SK-N-SH treated with all-trans-retinoic acid at 6 μM for 48 hours (cell line): ENCODE measurements at places on chromosomes 12 and 14.

GRCh38 chr14:53942970-53943750 is 13.5 kb downstream of the BMP4 start:
- no peak for ATAC-seq

DNA sequence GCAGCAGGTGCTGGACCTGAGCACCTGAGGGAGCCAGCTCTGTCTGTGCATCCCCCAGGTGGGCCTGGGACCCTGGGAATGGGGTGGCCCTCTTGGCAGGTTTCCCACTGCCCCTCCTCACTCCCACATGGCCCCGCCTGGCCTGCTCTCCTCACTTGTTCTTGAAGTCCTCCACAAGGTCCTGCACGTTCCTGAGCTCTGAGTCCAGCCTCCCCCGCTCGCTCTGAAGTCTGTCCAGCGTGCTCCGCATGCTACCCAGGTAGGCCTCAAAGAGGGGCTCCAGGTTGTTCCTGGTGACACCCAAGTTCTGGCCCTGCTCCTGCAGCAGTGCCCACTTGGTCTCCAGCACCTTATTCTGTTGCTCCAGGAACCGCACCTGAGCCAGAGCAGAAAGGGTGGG is 2.9 kb downstream of the KRT79 start:
- ATAC-seq: no peak

DNA sequence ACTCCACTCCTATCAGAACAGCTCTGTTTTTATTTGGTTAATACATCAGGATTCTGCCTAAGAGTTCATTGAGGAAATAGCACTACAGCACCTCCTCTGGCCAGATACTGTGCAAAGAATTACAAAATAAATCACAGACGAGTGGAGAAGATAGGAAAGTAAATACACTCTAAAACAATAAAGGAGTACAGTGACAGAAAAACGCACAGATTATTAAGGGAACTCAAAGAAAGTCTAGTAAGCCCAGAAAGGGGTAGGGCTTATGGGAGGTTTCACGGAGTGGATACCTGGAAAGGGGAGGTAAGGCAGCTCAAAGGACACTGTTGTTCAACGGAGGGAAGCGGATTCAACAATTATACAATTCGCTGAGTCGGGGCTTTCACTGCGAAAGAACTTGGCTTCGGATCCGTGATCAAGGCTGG is 5.5 kb downstream of the OR10AD1 start:
- peak; percentile 67 for ATAC-seq

DNA sequence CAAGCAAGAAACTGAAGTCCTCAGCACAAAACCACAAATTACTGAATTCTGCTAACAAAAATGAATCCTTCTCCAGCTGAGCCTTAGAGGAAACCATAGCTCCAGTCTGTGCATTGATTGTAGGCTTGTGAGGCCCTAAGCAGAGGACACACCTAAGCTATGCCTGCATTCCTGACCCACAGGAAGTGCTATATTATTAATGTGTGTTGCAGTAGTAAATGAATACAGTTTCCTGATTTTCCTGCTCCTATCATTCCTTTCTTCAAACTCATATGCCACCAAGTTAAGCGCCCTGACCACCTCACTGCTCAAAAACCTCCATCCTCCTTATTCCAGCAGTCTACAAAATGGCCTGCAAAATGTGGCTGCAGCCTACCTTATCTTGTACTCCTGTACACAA is 151.9 kb upstream of the ABCD2 start:
- ATAC-seq: no peak

DNA sequence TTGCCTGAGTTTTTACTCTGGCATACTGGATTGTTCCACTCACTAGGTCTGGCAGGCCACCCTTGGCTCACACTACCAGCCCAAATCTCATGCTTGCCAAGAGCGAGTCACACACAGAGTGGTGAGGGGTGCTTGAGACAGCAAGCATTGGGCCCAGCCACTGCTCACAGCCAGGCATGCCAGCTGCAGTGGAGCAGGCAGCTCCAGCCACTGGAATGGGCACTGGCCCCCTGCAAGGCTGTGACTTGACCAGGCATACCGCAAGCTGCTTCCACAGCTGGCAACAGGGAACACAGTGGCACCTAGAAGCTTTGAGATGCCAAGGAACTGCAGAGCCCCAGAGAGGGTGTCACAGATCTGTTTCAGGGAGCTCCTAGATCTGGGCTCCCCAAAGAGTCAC is 488.5 kb downstream of the LRFN5 start:
- no peak for ATAC-seq

DNA sequence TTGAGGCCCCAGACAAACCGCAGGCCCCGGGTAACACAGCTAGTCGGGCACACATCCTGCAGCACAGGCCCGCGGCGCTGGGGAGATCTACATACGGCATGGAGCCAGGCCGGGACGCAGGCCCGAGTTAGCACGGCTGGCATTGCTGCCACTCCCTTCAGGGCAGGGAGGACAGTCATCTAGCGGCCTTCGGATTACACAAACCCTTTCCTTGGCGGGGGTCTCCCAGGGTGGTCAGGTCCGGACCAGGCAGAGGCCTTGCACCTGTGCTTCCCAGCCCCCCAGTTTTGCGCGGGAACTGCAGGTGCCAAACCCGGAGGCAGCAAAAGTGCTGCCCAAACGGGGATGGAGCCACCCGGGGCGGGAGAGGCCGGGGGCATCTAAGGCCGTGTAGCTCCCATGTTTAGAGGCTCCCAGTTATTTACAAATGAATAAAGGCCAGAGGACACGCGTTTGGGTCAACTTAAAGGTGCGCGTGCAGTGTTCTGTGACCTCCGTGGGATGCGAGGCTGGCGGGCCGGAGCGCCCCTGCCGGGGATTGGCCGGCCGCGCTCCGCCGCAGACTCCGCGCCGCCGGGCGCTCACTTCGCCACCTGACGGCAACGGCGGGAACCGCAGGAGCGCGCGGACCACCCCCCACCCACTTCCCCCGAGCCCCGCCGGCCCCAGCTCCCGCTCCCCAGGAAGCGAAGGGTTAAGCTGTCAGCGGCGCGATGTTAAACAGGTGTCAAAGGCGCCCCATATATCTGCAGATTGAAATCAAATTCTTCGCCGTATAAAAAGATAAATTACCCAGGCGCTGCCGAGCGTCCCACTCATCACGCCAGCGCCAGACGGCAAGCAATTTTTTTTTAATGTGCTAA is 18.1 kb downstream of the VSX2 start:
- peak; percentile 88 for ATAC-seq

GRCh38 chr12:42097971-42098370 is 46.7 kb downstream of the GXYLT1 start:
- ATAC-seq: no peak

DNA sequence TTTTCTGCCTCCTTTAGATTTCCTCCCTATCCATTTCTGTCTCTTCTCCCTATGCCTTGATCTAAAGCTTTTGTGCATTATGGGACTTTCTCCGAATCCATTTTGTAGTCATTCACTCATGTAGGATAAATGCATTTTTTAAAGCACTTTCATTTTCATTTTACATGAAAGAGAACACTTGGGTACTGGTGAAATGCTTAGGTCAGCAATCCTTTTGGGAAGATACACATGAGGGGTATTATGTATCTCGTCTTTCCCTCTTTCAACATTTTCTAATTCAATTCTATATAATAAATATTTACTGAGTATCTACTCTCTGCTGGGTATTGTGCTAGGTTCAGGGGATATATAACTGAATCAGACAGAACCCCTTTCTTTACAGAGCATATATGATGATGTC is 577.6 kb downstream of the NRXN3 start:
- no peak for ATAC-seq
